Stimulated activated naive B cell treated with anti-CD40 and anti-IgM and Interleukin-4, amounts not matched to agents 10 μg/mL and 1 μg/mL and 100 μg/mL, for 72 hours (primary cell): ENCODE measurements at places on chromosomes 6 and 20.

DNA sequence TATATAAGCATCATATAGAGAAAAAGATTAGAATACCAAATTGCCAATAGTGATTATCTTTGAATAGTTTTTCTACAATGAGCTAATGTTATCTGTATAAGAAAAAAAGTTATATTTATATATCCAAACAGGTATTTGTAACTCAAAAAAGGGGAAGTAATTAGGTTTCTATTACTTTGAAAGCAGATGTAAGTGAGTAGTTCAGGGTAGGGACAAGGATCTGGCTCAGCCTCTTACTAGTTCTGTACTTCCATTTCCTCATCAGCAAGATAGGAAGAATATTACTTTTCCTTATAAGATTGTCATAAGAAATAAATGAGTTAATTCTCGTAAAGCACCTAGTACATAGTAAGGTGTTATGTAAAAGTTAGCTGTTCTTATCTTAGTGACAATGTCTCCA lies 32.2 kb downstream of the AHI1 start:
- H3K27me3 ChIP-seq = no peaks in the 10 kb centered on the region
- no peak for DNase-seq
- no peak overlapping the region for H3K4me3 ChIP-seq

DNA sequence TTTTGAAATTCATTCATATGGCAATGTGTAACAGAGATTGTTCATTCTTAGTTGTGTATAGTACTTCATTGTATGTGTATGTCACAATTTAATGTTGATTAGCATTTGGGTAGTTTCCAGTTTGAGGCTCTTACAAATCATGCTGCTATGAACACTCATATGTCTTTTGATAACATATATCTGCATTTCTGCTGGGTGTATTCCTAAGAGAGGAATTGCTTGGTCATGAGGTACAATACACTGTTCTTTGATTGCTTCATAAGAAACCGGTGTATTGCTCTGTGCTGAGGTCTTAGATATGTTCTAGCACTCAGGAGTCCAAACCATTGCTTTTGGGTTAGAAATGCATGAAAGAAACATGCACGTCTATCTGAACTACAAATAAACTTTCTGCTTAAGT lies 492.9 kb upstream of the JAG1 start:
- H3K4me1 ChIP-seq = no peaks in the 10 kb centered on the region
- H3K27me3 ChIP-seq = no peaks in the 10 kb centered on the region
- H3K4me3 ChIP-seq = no peak overlapping the region
- H3K27ac ChIP-seq = no peak overlapping the region
- no peaks in the 10 kb centered on the region for H3K36me3 ChIP-seq

GRCh38 chr20:36526521-36527011 lies 14.8 kb upstream of the MYL9 start:
- no peak overlapping the region for H3K4me3 ChIP-seq
- no peak overlapping the region for H3K27ac ChIP-seq
- peaks cover 48% of the 10 kb centered on the region for H3K36me3 ChIP-seq
- DNase-seq = no peak
- H3K4me1 ChIP-seq = peaks cover 2% of the 10 kb centered on the region

GRCh38 chr6:151068761-151069312 lies 170.9 kb upstream of the AKAP12 start:
- no peaks in the 10 kb centered on the region for H3K27me3 ChIP-seq
- no peak overlapping the region for H3K27ac ChIP-seq

GRCh38 chr6:67889682-67889995 lies 745.4 kb upstream of the ADGRB3 start:
- no peak overlapping the region for H3K27ac ChIP-seq
- H3K27me3 ChIP-seq = no peaks in the 10 kb centered on the region
- DNase-seq = no peak
- no peak overlapping the region for H3K4me3 ChIP-seq
- peaks cover 10% of the 10 kb centered on the region for H3K4me1 ChIP-seq

DNA sequence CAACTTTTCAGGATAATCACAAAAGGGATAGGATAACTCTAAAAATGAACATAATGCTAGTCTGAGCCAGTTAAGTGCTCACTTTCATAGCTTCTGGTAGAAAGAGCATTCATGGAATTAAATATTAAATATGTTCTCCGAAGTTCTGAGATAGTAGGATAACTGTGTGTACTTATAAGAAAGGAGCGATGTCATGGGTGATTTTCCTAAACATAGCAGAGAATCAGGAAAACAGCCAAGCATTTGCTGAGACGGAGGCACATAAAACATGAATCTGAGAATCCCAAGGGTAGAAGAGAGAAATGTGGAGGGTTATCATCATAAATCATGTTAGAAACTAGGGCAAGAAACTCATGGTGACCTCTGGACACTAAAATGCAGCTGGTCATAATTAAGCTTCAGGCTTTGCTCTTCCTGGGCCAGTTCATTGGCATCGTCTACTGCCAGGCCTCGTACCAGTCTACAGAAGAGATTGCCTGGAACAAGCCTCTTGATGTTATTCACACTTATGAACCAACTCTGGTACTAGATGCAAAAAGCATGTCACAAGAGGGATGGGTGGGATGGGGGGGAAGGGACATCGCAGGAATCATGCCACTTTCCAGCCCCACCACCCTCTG lies 436.6 kb downstream of the PRKN start:
- H3K36me3 ChIP-seq = no peaks in the 10 kb centered on the region
- H3K27ac ChIP-seq = no peak overlapping the region
- no peaks in the 10 kb centered on the region for H3K4me1 ChIP-seq
- H3K4me3 ChIP-seq = no peak overlapping the region
- DNase-seq = no peak
- H3K27me3 ChIP-seq = no peaks in the 10 kb centered on the region

GRCh38 chr20:38863024-38863851 lies 57.7 kb downstream of the PPP1R16B start:
- peaks cover 95% of the 10 kb centered on the region for H3K4me1 ChIP-seq
- DNase-seq = peak; percentile 68
- peaks cover 24% of the 10 kb centered on the region for H3K36me3 ChIP-seq
- peak overlapping the region; percentile 94 for H3K27ac ChIP-seq

GRCh38 chr6:122454673-122455072 lies 16.9 kb downstream of the SERINC1 start:
- no peak for DNase-seq
- H3K27me3 ChIP-seq = no peaks in the 10 kb centered on the region
- H3K4me1 ChIP-seq = peaks cover 12% of the 10 kb centered on the region
- peaks cover 35% of the 10 kb centered on the region for H3K36me3 ChIP-seq

DNA sequence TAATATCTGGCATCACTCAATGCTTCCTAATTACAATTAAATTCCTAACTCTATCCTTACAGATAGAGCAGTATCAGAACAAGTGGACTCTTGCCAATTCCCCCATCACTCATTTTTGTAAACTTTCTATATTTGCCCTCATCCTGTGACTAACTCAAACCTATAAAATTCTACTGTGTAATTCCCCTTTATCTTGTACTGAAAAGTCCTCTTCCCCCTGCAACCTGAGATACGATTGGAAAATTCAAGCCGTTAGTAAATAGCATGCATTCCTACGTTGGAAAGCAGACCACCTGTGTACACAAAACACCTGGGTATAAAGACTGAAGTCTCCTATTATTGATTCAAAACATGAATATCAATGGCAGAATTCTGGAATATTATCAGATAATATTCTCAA lies 70.4 kb upstream of the KCNQ5 start:
- H3K27me3 ChIP-seq = peaks cover 21% of the 10 kb centered on the region
- H3K4me1 ChIP-seq = no peaks in the 10 kb centered on the region
- H3K4me3 ChIP-seq = no peak overlapping the region

- H3K4me3 ChIP-seq = no peak overlapping the region
- H3K36me3 ChIP-seq = no peaks in the 10 kb centered on the region
- H3K4me1 ChIP-seq = no peaks in the 10 kb centered on the region
- no peak overlapping the region for H3K27ac ChIP-seq
Observed at GRCh38 chr6:4463236-4463635, 313.0 kb upstream of the CDYL start.

GRCh38 chr6:72422171-72422570 lies 199.7 kb upstream of the KCNQ5 start:
- no peaks in the 10 kb centered on the region for H3K36me3 ChIP-seq
- peaks cover 27% of the 10 kb centered on the region for H3K27me3 ChIP-seq
- H3K27ac ChIP-seq = no peak overlapping the region
- H3K4me1 ChIP-seq = peaks cover 12% of the 10 kb centered on the region
- no peak for DNase-seq
- H3K4me3 ChIP-seq = no peak overlapping the region

GRCh38 chr6:1574083-1574761 lies 35.5 kb upstream of the FOXC1 start:
- H3K36me3 ChIP-seq = no peaks in the 10 kb centered on the region
- H3K27ac ChIP-seq = no peak overlapping the region
- no peaks in the 10 kb centered on the region for H3K4me1 ChIP-seq

DNA sequence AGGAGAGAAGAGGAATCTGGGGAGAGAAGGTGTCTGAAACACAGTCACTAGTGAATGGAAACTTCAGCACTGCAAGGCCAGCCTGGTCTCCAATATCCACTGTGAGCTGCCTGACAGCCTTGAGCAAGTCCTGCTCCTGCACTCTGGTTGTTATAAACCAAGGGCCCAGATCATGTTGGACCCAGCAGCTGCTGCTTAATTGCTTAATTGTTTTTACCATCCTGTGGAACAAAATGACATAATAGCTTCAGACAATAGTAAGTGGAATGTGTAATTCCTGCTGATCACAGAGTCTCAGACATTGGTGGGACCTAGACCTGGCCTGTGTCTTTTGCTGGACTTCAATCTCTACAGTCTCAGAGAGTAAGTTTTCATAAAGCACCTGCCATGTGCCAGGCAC lies 833.7 kb downstream of the TFAP2A start:
- H3K27ac ChIP-seq = no peak overlapping the region
- no peaks in the 10 kb centered on the region for H3K27me3 ChIP-seq
- no peaks in the 10 kb centered on the region for H3K36me3 ChIP-seq

- no peaks in the 10 kb centered on the region for H3K27me3 ChIP-seq
- no peaks in the 10 kb centered on the region for H3K36me3 ChIP-seq
- no peaks in the 10 kb centered on the region for H3K4me1 ChIP-seq
- no peak overlapping the region for H3K27ac ChIP-seq
- H3K4me3 ChIP-seq = no peak overlapping the region
- no peak for DNase-seq
Observed at GRCh38 chr6:125236536-125237327, 65.0 kb downstream of the HDDC2 start.

DNA sequence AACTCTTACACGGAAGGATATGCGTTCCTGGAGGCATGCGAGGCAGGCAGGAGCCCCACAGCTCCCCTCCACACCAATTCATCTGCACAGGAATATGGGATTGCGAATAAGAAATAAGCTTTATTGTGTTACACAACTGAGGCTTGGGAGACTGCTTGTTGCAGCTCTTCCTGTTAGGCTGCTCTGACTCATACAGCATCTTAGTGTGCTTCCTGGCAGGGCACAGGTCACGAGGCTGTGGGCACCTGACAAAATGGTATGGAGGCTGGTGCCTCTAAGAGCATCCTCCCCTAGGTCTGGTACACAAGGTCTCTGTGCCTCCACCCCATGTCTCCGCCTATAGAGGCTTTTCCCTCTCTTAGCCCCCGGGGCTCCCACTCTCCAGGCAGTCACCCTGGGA lies 6.8 kb downstream of the SLC22A3 start:
- no peak overlapping the region for H3K4me3 ChIP-seq
- no peaks in the 10 kb centered on the region for H3K36me3 ChIP-seq
- peaks cover 20% of the 10 kb centered on the region for H3K27me3 ChIP-seq
- H3K4me1 ChIP-seq = no peaks in the 10 kb centered on the region
- no peak for DNase-seq

DNA sequence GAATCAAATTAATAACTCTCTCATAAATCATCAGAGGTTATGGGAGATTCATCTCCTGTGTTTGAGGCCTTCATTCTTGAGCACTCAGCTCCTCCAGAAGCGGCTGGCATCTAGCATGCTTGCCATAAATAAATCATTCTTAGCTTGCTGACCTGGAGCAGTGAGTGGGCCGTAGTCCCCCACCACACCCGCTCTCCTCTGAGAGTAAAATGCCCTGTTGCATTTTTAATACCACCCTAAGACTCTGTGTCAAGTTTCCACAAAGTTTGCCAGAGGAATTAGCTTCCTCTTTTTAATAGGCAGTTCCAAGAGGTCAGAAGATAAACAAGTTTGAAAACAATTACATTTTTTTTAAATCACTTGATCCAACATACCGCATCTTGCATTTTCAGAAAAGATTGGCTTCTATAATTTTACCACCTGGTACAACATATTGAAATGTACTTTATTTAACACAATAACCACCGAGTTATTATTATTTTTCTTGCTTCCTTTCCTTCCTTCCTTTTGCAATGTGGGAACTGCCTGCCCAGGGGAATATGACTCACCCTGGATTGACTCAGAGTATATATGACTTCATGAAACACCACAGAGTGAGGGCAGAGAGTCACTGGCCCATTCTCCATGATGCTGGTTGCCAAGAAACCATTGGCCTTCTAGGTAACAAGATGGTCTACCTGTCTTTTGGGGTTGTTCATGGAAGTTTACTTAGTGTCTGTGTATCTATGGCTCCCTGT lies 29.4 kb upstream of the CLIC5 start:
- peaks cover 4% of the 10 kb centered on the region for H3K27me3 ChIP-seq
- no peaks in the 10 kb centered on the region for H3K36me3 ChIP-seq
- DNase-seq = no peak
- no peak overlapping the region for H3K27ac ChIP-seq

- H3K4me3 ChIP-seq = no peak overlapping the region
- H3K36me3 ChIP-seq = peaks cover 2% of the 10 kb centered on the region
- no peak for DNase-seq
- peaks cover 12% of the 10 kb centered on the region for H3K27me3 ChIP-seq
- H3K4me1 ChIP-seq = peaks cover 6% of the 10 kb centered on the region
Observed at GRCh38 chr6:132708771-132709170, 5.1 kb downstream of the VNN1 start.

GRCh38 chr20:10536531-10536930 lies 101.4 kb downstream of the SLX4IP start:
- no peak overlapping the region for H3K4me3 ChIP-seq
- H3K4me1 ChIP-seq = peaks cover 17% of the 10 kb centered on the region
- peaks cover 2% of the 10 kb centered on the region for H3K36me3 ChIP-seq

GRCh38 chr6:155895641-155896040 lies 440.0 kb upstream of the NOX3 start:
- no peaks in the 10 kb centered on the region for H3K4me1 ChIP-seq
- H3K4me3 ChIP-seq = no peak overlapping the region
- H3K27me3 ChIP-seq = no peaks in the 10 kb centered on the region
- DNase-seq = no peak

DNA sequence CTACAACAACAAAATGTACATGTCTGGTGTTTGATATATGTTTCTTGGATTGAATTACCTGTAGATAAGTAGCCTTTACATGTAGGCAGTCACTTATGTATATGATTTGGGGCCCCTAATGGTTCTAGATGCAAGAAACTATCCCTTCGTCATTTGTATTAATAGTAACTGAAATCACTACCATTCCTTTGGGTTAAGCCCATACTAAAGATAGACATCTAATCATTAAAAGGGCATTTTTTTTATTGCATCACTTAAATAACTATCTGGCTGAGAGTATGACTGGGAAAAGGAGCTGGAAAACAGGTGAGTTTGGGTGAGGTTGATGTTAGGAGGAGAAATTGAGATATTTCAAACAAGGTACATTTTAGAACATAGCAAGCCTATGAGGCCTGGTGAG lies 213.5 kb upstream of the PLN start:
- H3K36me3 ChIP-seq = no peaks in the 10 kb centered on the region
- no peaks in the 10 kb centered on the region for H3K4me1 ChIP-seq

GRCh38 chr6:166850677-166851076 lies 105.7 kb downstream of the RNASET2 start:
- H3K27ac ChIP-seq = no peak overlapping the region
- H3K36me3 ChIP-seq = peaks cover 14% of the 10 kb centered on the region
- no peak overlapping the region for H3K4me3 ChIP-seq
- H3K27me3 ChIP-seq = no peaks in the 10 kb centered on the region
- no peak for DNase-seq
